ENCODE measurements at places on chromosomes 11 and 22. TPM values are rescaled to one million over a fixed set of nuclear protein-coding genes. Genes with fewer than 3 reads are reported as not detected.

DNA sequence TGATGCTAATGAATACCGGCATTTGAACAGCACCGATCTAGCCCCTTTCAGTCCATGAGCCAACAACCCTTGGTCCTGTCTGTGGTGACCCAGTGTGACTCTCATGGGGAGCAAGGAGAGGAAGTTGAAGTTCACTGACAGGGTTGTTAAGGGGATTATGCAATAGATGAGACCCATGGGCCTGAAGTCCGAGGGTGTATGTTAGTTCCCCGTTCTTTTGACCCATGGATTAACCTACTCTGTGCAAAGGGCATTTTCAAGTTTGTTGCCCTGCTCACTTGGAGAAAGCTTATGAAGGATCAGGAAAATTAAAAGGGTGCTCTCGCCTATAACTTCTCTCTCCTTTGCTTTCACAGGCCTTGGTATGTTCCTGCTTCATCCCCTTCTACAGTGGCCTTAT, 4.9 kb downstream of the PNPLA3 start:
- H3K4me3 ChIP-seq: no peak overlapping the region
- H3K27ac ChIP-seq: no peak overlapping the region
- no peak for DNase-seq
- peaks cover 4% of the 10 kb centered on the region for H3K27me3 ChIP-seq
- H3K36me3 ChIP-seq: peaks cover 34% of the 10 kb centered on the region

MMP8 gene
- not detected for total RNA-seq

GRCh38 chr11:108160970-108161566, 39.7 kb downstream of the ACAT1 start:
- H3K36me3 ChIP-seq: peaks cover 18% of the 10 kb centered on the region
- no peaks in the 10 kb centered on the region for H3K27me3 ChIP-seq
- no peaks in the 10 kb centered on the region for H3K4me1 ChIP-seq

- H3K36me3 ChIP-seq: no peaks in the 10 kb centered on the region
- H3K27me3 ChIP-seq: no peaks in the 10 kb centered on the region
- H3K4me1 ChIP-seq: no peaks in the 10 kb centered on the region
- no peak overlapping the region for H3K4me3 ChIP-seq
- no peak for DNase-seq
- no peak overlapping the region for H3K27ac ChIP-seq
These were observed 5.9 kb upstream of the TCP11L1 start for GRCh38 chr11:33033493-33033892.

CDKN1C gene
- 37.3 TPM for total RNA-seq

KCNJ5 gene
- 1.6 TPM for total RNA-seq

- H3K4me1 ChIP-seq: no peaks in the 10 kb centered on the region
- DNase-seq: no peak
- no peak overlapping the region for H3K27ac ChIP-seq
- H3K27me3 ChIP-seq: no peaks in the 10 kb centered on the region
- no peaks in the 10 kb centered on the region for H3K36me3 ChIP-seq
These were observed 56.3 kb downstream of the KREMEN1 start for GRCh38 chr22:29128891-29129807.

All from spinal cord (tissue), 10 donors.